ENCODE measurements at places on chromosomes 5 and 9.

DNA sequence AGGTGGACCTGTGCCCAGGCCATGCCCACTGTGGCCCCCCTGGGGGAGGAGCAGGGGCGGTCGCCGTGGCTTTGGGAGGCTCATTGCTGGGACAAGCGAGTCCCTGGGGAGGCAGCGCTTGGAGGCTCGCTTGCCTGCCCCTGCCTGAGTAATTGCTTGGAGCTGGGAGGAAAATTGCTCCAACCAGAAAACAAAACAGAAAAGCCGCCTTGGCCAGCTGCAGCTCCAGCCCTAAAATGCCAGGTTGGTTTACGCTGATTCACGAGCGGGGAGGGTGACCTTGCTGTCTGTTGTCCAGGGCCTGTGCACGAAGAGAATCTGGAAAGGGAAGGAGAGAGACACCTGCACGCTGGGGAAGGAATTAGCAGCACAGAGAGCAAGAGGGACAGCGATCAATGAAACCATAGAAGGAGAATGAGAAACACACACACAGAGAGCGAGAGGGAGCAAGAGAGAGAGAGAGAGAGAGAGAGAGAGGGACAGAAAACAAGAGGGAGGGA lies 25.3 kb downstream of the NTNG2 start:
- DNase-seq = no peak

GRCh38 chr5:120122703-120123102 lies 341.4 kb upstream of the PRR16 start:
- no peak for DNase-seq

- no peak for DNase-seq
Observed at GRCh38 chr5:14326035-14326903, 183.1 kb downstream of the TRIO start.

GRCh38 chr5:88487066-88487465 lies 218.4 kb upstream of the TMEM161B start:
- no peak for DNase-seq

- DNase-seq = no peak
Observed at GRCh38 chr9:111529787-111530186, 4.8 kb downstream of the ZNF483 start.

DNA sequence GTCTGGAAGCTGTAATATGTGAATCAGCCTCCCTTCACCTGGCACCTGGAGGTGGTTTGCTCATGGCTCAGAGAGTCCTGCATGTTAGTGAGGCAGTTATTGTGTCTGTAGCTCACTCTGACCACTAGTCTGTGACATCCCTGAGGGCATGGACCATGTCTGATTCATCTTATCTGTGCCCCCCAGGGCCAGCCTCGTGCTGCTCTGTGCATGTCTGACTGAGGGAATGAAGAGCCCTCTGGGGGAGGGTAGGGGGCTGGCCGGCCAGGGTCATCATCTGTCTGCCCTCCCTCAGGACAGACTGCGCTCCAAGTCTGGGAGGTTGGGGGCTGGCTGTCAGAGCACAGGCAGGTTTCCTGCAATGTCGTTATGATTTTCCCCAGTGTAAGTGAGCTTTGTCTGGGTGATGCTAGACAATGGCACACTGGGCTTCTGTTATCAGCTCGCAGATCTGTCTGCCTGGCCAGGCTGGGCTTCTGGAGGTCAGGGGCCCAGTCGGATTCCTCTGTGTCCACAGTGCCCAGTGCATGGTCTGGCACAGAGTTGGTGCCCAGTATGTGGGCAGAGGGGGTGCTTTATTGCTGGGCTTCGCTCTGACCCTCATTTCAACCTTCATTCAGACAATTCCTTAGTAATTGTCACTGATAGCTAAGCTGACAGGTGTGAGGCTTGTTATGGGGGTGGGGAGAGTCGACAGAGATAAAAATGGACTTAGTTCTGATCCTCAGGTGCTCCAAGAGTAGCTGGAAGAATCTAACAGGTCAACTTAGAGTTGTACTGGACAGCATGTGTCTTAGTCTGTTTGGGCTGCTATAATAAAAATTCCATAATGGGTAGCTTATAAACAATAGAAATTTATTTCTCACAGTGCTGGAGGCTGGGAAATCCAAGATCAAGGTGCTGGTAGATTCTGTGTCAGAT lies 85.7 kb upstream of the SHB start:
- DNase-seq = no peak

GRCh38 chr5:52925001-52925400 lies 64.2 kb upstream of the ITGA2 start:
- DNase-seq = no peak

DNA sequence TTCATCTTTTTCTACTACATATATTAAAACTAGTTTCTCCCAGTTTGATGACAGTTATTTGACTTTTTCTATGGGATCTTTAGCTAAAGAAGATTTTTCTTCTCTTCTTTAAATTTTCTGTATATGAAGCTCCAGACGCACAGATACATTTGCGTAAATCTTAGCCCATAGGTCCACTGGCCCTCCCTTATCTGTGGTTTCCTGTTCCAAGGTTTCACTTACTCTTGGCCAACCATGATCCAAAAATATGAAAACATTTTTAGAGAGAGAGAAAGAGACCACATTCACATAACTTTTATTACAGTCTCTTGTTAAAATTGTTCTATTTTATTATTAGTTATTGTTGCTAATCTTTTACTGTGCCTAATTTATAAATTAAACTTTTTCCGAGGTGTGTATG lies 270.2 kb upstream of the DAPK1 start:
- DNase-seq = no peak

GRCh38 chr5:124200381-124200780 lies 546.1 kb downstream of the ZNF608 start:
- DNase-seq = no peak

DNA sequence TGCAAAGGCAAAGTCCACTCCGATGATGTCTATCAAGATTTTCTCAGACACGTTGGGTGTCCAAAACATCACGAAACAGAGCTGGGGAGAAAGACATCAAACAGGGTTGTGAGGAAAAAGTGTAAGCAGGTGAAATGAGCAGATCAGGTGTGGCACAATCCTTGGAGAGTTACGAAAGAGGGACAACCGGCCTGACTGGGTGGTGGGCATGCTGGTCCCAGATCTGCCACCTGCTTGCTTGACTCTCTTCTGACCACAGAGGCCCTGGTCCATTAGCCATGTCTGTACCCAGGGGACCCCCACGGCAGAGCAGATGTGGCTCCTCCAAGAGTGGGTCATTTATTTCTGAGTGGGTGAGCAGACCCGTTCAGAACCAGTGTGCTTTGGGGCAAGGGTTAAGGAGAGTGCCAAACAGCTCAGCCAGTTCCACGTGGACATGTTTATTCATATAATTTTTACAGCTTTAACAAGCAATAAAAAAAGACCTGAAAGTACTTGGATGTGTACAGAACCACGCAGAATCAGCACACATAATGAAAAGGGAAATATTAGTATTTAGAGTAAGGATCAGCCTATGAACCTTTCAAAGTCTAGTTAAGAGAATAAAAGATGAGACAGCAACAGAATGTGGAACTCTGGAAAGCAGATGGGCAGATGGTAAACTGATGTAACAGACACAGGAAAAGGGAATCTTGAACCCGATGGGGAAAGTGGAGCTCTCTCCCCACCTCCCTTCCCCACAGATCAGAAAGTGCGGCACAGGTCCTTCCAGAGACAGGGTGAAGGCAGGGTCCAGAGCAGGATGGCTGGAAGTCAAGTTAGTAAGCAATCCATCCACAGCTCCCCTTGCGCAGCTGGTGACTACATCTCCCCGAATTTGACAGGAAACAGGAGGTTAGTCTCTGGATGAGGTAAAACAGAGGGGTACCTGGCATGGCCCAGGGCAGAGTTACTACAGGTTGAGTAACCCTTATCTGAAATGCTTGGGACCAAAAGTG lies 52.5 kb downstream of the OTULIN start:
- no peak for DNase-seq

- DNase-seq = no peak
Observed at GRCh38 chr9:136648751-136649150, 14.0 kb upstream of the EGFL7 start.

- no peak for DNase-seq
Observed at GRCh38 chr5:114473541-114473940, 111.7 kb downstream of the KCNN2 start.

- DNase-seq = no peak
Observed at GRCh38 chr9:133945977-133946753, 46.0 kb downstream of the VAV2 start.

- DNase-seq = no peak
Observed at GRCh38 chr9:127755061-127756060, 20.3 kb upstream of the TOR2A start.

- no peak for DNase-seq
Observed at GRCh38 chr5:160556846-160557245, 135.2 kb downstream of the PTTG1 start.

GRCh38 chr5:123518111-123518510 lies 6.1 kb downstream of the CSNK1G3 start:
- no peak for DNase-seq

GRCh38 chr9:90078988-90079421 lies 474.2 kb downstream of the GADD45G start:
- DNase-seq = no peak

- DNase-seq = no peak
Observed at GRCh38 chr9:110323818-110324217, 13.8 kb downstream of the TXNDC8 start.

GRCh38 chr5:146607659-146608332 lies 91.8 kb upstream of the GPR151 start:
- no peak for DNase-seq

- DNase-seq = no peak
Observed at GRCh38 chr5:119527351-119527750, 75.1 kb downstream of the HSD17B4 start.

- peak; percentile 88 for DNase-seq
Observed at GRCh38 chr5:170254056-170254455, 21.3 kb downstream of the C5orf58 start.

DNA sequence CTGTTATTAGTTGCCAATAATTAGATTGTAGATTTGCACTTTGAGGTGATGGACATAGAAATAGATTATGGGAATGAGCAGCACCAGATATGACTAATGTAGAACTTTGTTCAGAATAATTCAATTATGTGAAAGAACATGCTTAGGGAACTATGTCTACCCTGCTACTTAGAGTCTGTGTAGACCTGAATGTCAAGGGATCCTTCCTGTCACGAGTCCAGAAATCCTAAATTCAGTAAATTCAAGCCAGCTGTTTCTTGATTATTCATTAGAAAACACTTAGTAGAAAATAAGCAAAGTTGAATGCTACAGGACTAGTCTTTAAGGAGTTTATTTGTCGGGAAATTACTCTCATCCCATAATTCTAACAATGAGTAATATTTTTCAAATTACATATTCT lies 887.3 kb upstream of the SEMA6A start:
- DNase-seq = no peak

GRCh38 chr9:98150721-98151120 lies 31.7 kb upstream of the TRIM14 start:
- DNase-seq = no peak

DNA sequence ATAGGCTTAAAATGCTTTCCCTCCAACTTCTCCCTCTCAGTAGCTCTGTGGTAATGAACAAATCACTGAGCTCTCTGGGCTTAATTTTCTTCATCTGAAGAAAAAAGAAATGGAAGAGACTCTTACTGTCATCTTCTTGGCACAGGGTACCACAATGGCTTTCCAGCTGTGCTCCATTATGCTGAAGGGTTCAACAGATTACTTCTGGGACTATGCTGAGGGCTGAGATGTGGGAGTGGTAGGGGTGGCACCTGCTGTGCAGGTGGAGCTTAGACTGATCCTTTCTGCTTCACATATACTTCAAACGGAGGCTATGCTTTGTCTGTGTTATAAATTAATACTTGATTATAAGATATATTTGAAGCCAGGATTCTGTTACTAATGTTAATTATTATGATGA lies 840.2 kb upstream of the C9orf72 start:
- DNase-seq = no peak

DNA sequence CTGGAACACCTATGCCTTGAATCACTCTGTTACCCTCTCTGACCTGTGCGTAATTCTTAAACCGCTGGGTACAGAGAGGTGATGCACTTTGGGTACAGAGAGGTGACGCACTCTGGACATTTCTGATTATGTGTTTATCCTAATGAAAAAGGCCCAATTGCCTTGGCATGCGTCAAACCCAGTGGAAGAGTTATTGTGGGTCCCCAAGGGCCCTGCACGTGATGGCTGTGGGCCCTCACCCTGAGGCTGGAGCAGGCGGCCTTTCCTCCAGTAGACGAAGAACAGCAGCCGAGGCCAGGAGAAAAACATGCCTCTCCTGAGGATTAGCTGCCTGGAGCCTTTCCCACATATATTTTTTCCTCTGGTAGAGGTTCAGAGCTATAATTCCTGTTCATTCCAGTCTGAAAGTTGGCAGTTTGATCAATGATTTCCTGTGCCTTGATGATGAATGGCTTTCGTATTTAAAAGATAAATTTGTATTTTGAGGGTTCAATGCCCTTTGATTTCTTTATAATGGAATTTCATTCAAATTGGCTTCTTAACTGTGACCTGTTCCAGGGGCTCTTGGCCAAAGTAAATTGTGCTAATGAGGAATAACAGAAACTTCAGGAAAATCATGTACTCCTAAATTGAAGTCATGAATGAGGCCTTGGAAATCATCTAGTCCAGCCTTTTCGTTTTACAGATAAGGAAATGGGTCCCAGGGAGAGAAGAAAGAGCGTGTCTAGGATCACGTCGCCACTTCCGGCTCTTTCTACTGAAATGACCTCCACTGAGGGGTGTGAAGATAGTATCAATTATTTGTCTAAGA lies 22.8 kb downstream of the ACER2 start:
- DNase-seq = no peak

GRCh38 chr5:173581408-173582215 lies 34.8 kb downstream of the BOD1 start:
- DNase-seq = peak; percentile 12

- DNase-seq = peak; percentile 94
Observed at GRCh38 chr9:35114113-35114839, 1.4 kb downstream of the ATOSB start.

DNA sequence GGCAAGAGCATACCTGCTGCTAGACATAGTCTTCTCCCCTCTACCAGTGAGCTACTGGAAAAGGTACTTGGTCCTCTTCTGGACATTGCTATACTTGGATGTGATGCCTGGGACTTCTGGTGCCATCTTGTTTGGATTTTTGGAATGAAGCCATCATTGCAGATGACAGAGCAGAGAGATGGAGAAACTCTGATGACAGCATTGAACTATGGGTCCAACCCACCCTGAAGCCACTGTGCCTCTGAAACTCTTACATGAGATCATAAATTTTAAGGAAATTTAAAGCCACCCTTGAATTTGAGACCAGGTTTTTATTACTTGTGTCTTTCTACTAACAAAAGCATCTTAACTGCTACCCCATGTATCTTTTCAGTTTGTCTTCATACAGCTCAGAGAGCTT lies 151.1 kb upstream of the SMIM23 start:
- no peak for DNase-seq

DNA sequence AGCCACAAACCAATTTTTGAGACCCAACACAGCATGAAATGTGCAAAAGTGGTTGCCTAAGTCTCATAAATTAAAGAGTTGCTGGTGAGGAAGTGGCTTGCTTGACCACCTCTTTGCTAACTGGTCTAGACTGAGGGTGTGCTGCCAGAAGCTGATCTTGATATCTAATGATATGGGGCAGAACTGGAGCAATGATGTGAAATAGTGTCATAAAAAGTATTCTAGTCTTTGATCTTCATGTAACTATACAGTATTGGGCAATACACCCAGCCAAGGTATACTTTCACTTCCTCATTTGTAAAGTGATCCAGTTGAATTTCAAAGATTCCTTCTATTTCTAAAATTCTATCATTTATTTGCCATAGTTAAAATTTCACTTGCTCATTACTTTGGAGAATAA lies 5.9 kb upstream of the YTHDC2 start:
- no peak for DNase-seq

- peak; percentile 62 for DNase-seq
Observed at GRCh38 chr9:21031091-21031807, at the start of gene HACD4. Gene HACD4 (minus strand): TSS chr9:21031640. CDS start chr9:21031590, 50 bp downstream.

Measured in CD4-positive, alpha-beta T cell treated with Interleukin-15 for 4 hours (primary cell).